ENCODE measurements at places on chromosomes 3 and 15. TPM values are rescaled to one million over a fixed set of nuclear protein-coding genes. Genes with fewer than 3 reads are reported as not detected.
A peak's percentile ranks its signal among the peaks of the same experiment; 100 is the strongest.

- peak; percentile 80 for DNase-seq
Observed at GRCh38 chr15:79896634-79897379, at the start of gene MTHFS. TSS of gene MTHFS (minus strand) at chr15:79897014. CDS start at chr15:79896988, 26 bp downstream.

DNA sequence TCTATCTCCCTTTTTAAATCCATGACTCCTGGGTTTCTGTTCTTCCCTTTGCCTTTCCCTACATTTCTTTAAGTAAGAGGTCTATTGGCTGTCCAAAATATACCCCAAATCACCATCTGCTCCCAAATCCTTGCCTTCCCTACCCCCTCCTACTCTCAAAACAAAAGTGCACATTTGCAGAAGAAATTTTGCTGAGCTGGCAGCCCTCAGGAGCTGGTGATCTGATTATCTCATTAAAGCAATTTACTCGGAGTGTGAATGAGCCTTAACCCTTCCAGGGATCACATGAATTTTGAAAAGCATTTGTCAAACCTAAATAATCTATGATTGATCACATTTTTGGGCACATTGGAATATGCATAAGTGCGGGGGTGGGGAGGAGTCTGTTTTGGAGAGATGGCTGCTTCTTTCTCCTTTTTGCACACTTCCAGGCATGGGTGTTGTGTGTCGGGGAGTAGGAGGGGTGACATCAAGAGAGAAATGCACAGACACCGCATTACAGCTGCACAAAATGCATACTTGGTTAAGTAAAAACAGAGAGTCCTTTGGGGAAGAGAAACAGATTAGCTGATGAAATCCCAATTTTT, 892.6 kb downstream of the TUSC7 start:
- DNase-seq, result peak; percentile 12

DNA sequence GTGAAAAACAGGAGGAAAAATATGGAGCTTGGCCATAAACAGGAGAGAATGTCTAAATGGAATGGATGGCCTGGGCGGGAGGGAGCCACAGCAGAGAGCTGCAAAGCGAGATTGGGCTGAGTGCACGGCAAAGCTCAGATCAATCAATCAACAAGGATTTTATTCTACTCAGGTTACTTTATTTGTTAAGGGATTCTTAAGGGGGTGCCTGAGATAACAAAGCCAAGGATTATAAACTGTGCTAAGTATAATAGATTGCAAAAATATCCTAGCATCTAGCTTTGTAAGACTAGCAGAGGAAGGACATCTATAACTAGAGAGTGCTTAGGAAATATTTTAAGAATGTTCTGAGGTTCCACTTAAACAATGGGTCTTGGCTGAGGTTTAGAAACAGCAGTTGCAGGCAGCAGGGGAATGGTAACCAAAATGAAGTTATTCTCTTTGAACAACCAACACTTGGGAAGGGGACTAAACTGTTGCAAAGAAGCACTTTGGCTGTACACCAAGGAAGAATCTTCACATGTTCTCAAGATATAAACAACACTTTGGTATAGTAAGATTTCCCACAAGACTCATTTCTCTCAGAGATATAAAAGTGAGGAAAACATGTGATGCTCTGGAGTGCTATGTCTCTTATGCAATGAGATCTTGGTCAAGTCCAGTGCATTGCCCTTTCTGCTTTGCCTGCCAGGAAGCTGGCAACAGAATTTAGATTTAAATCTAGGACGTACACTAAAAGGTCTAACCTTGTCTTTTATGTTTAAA, 35.5 kb downstream of the TMEM212 start:
- DNase-seq, result no peak

- DNase-seq, result no peak
Observed at GRCh38 chr3:13243586-13243985, 170.4 kb upstream of the IQSEC1 start.

Gene TOPAZ1
- total RNA-seq, result not detected

Gene CHRNA7
- total RNA-seq, result 3.7 TPM

Measured in A673 (cell line).